PC-3 (cell line): ENCODE measurements at places on chromosomes 7 and 10.

DNA sequence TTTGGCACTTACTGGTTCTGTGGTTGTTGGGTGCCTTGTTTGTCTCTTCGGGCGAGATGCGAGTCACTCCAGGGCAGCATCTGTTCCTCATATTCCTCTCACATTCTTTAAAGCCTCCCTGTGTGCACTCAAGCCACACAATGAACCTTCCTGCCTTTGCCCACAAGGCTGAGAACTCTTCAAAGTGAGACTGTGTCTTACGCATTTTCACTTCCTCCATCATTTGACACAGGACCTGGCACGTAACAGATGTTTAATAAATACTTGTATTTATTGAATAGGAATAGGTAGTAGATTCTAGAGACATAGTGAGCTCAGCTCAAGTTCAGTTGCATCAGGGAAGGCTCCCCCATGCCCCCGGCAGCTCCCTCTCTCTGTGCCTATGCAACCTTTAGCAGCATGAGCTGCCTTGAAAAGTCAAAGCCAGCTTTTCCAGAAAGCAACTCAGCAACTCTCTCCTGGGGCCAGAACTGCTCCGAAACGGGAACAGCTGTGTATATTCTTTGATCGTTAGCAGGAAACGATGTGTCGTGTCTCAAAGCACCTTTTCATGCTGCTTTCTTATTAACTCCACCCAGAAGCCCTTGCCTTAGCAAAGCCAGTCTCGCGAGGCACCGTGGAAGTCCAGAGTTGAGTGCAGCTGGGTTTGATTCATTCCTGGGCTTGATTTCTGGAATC, 97.5 kb downstream of the PFKFB3 start:
- DNase-seq, result peak; percentile 24

GRCh38 chr10:9012312-9012711, 957.8 kb downstream of the GATA3 start:
- DNase-seq, result no peak

- peak; percentile 60 for DNase-seq
Observed at GRCh38 chr10:93352638-93353383, 129.3 kb downstream of the MYOF start.

GRCh38 chr7:44065431-44066110, at the start of gene PGAM2:
PGAM2 (minus strand) TSS chr7:44065567; CDS start chr7:44065529, 38 bp downstream.
- no peak for DNase-seq

- DNase-seq, result peak; percentile 46
Observed at GRCh38 chr10:17836942-17837341, 27.8 kb downstream of the MRC1 start.

GRCh38 chr7:21945454-21946221, at the start of gene CDCA7L:
CDCA7L (minus strand) TSS chr7:21945899; CDS start chr7:21945804, 95 bp downstream.
- peak; percentile 75 for DNase-seq

DNA sequence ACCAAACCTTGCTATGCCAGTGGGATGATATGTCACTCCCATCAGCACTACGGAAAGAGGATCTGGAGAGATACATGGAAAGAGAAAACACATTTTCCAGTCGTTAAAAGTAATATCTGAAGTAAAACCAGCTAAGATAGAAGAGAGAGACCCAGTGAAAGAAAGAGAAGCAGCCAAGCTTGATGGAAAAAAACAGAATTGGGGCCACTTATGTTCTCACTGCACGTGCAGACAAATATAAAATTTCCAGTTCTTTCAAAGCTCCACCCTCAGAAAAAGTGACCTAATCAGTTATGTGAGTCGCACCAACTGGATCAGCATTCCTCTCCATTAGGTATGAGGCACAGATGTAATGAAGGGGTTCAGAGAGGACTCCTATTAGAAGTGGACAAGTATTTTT, 266.1 kb downstream of the MTERF1 start:
- DNase-seq, result no peak

GRCh38 chr7:132547821-132548220, 28.4 kb downstream of the PLXNA4 start:
- DNase-seq, result no peak

DNA sequence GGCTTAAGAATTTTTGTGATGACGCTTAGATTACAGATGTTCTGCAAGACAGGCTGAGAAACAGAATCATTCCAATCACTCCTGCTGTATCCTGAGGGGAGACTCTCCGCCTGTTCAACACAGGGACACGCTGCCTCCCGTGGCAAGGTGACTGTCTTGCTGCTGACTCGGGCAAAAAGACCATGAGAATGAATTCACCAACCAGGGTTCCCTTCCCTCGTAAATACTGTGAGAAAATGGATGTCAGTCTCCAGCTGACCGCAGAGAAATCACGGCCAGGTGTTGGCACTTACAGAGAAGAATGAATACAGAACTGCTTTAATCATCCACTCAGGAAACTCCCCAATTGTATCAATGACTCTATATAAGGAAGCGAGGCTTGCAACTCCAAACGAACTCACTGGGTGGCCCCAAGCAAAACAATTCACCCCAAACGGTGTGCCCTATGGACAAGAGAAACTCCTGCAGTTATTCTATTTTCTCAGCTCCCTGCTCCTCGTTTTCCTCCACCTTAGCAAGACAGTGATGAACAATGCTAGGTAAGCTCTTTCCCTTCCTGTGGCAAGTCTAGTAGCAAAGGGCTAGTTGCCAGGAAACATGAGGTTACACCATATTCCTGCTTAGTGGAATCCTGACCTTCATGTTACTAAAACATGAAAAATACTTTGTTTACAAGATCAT, 22.8 kb downstream of the GNA12 start:
- peak; percentile 68 for DNase-seq

DNA sequence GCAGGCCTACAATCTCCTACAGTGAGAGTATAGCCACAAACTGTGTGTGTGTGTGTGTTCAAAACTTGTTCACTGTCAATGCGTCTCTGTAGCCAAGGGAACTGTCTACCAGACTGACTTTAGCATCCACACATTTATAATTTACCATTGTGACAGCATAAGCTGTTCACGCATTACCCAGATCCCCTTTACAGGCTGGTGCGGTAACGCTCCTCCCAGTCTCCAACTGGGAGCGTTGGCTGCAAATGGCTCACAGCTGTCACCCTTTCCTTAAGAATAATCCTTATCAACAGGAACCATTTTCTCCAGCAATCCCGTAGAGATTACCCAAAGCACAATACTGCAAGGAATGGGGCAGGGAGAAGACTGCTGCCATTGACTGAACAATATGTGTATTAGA, 199.5 kb downstream of the GPAM start:
- DNase-seq, result no peak

DNA sequence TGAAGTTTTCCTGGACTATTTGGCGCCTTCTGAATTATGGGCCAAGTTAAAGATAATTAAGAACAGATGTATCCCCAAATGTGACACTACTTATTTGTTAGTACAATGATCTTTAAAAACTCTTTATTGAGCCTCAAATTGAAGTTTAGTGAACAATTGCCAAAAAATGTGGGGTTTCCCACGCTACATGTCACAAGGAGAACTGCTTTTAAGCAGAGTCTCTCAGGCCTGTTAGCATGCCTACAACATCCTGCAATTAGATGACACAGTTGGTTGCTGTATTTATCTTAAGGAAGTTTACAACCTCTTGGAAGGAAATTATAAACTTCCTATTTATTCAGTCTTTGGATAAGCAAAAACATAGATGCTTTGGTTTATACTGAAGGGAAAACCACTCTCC, 733.0 kb downstream of the TNS3 start:
- peak; percentile 26 for DNase-seq

DNA sequence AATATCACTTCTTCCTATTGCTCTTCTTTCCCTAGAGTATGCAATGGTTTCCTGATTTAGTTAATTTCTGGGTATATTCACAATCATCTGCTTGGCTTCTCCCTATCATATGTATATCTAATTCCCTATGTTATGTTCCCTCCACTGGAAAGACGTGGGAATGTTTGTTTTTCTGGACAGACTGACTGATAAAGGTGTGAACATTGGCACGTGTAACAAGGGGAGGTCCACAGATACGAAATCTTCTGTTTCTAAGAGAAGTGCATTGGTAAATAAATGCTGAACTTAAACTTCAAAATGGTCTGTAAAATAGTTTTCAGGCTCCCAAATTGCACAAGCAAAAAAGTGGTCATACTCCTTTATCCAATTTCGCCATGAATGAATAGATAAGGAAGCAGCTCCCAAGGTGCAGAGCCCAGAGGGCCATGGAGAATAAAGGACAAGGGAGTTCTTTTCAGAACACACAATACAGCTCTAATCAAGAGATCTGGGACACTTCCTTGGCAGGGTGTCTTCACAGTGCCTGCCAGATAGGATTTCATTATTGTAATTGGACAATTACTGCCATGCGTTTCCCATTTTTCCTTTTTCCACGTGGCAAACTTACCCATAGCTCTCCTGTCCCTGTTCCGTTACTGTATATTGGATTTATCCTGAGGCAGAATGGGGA, 141.9 kb downstream of the RNF133 start:
- no peak for DNase-seq

DNA sequence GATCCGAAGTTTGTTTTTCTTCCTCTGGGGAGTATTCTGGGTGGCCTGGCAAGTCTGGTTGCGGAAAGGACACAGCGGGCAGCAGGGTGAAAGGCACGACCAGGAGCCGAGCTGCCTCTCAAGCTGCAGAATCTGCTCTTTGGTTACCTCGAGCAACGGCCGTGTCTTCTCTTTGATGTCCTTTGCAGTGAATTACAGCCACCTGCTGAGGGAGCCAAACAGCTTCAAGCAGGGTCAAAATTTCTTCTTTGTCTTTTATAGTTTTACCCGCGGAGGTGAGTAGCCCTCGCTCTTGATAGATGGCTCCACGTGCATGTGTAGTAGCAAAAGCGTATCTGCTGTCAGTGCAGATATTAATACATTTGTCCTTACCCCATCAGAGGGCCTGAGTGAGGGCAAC, 177.3 kb upstream of the MBL2 start:
- DNase-seq, result peak; percentile 90

- DNase-seq, result no peak
Observed at GRCh38 chr10:117184821-117185220, 12.5 kb upstream of the KCNK18 start.

GRCh38 chr10:62050893-62051433, 149.5 kb downstream of the ARID5B start:
- peak; percentile 100 for DNase-seq

GRCh38 chr10:10792681-10793080, 225.0 kb upstream of the CELF2 start:
- DNase-seq, result peak; percentile 58

DNA sequence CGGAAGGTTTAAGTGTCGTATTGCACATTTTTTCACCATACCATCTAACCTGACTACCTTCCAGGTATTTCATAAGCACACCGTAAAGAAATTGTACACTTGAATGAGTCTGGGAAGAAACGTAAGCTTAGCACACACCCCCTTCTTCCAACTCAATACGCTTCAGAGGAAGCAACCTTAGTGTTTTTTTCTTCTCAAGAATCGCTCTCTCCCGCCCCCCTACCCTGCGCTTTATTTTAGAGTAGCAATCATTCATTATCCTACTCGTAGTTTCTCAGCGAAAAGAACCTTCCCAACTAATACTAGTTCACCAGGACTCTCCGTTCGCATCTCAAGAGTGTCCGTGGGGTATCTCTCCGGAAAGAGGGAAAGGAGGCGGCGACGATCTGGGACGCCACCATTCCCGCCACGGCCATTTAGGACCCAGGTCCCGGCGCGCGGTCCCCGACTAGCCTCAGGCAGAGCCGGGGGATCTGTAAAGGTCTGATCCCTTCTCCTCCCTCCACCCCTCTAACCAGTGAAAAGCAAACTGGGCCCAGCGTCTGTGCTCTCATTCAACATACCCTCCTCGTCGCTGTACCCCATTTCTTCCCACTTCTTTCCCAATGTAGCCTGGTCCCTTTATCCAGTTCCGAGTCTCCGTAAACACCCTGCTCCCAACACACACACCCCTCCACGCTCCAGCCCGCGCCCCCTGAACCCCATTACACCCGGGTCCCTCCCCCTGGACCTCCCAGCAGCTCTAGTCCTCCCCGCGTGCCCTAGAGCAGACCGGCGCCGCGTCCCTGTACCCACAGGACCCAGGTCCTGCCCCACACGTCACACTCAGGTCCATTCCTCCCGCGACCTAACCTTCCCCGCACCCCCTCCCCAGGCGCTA, 16.0 kb downstream of the MYOZ1 start:
- peak; percentile 92 for DNase-seq

DNA sequence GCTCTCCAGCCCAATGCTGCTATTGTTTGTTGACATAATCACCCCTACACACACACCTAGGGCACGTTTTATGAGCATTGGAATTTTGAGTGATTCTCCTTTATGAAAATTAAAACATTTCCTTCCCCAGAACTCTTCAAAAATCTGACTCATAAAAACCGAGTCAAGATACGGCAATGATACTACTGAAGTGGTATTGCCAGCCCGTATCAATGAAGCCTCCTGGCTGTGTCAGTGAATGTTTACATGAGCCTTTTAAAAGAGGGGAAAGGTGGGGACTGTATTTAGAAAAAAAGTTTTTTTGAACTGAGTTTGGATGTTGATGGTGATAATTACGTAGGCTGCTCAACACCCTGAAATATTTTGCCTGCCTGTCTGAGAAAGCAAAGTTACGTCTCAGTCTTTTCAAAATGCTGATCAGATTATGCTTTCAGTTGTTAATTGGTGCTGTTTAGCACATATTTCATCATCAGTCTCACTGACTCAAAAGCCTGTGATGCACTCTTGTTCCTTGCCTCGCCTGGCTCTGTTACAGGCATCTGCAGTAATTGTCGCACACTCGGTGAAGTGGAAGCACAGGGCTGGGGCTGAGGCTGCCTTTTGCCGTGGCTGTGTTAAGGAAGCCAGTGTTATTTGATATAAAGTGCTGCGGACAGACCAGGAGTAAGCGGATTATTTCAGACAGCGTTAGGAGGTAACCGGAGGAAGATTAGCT, 157.4 kb upstream of the TCF7L2 start:
- no peak for DNase-seq

- DNase-seq, result no peak
Observed at GRCh38 chr10:780536-781524, 91.4 kb upstream of the DIP2C start.

- DNase-seq, result peak; percentile 16
Observed at GRCh38 chr7:76220185-76221057, 18.7 kb downstream of the SRRM3 start.

GRCh38 chr7:2979951-2980350, 63.7 kb downstream of the CARD11 start:
- no peak for DNase-seq

DNA sequence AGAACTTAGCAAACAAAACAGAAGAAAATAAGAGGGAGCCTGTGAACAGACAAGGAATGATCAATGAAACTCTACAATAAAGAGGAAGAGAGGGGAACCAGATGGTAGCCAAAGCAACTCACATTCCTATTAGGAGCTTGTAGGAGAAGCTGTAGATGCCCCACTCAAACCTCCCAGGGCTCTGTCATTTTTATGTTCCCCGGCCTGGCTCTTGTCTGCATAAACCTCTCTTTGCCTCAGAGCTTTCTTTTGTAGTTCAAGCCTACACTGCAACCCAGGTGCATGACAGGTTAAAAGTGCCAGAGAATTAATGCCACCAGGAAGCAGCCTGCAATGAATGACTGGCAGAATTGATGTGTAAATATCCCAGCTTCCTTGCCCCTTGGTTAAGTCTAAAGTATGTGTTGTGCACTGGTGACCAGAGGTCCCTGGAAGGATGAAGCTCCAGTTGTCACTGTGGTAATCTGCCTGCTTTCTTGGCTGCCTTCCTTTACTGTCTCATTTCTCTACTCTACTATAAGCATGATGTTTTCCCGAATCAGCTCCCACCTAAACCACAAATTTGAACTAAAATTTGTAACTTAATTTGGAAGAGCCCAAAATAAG, 40.4 kb downstream of the HDAC9 start:
- DNase-seq, result no peak
